Hepatocyte (in vitro differentiated cells): ENCODE measurements at places on chromosomes 13 and 19. TPM values are rescaled to one million over a fixed set of nuclear protein-coding genes. Genes with fewer than 3 reads are reported as not detected.

- peak; percentile 87 for DNase-seq
Observed at GRCh38 chr13:39616087-39616694, 13.2 kb upstream of the LHFPL6 start.

- no peak for DNase-seq
Observed at GRCh38 chr13:30124131-30124768, 183.1 kb downstream of the KATNAL1 start.

- DNase-seq, result no peak
Observed at GRCh38 chr19:14097532-14098151, 7.1 kb upstream of the SAMD1 start.

Gene MAB21L1
- 9.9 and 10.6 TPM in 2 replicates for polyA plus RNA-seq

GRCh38 chr13:101140087-101140770 lies 276.1 kb downstream of the NALCN start:
- DNase-seq, result no peak

DNA sequence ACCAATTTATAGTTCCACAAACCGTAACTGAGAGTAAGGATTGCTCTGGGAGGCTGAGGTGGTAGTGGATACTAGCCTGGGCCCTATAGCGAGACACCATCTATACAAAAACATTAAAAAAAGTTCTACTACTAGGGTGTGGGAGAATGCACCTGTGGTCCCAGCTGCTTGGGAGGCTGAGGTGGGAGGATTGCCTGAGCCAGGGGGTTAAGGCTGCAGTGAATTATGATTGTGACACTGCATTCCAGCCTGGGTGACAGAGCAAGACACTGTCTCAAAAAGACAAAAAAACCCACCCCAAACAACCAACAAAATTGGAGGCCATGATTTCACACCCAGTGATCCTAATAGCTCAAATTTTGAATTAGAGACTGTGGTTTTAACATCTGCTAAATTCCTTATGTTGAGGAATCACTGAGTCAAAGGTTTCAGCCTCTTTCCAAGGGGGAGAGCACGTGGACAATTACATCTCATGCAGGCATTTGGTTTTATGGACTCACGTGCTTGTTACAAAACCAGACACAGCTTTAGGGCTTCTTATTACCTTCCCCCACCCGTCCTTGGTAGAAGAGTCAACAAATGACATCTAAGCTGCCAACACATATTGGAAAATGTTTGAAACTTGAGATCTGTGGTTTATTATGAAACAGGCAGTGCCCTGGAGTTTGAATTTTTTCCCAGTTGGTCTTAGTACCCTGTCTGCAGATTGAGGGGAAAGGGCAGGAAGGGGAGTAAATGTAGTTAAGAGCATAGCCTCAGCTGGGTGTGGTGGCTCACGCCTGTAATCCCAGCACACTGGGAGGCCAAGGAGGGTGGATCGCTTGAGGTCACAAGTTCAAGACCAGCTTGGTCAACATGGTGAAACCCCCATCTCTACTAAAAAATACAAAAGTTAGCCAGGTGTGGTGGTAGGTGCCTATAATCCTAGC lies 18.5 kb downstream of the CYP2A6 start:
- DNase-seq, result peak; percentile 92
